ENCODE measurements at places on chromosomes 11 and 22.

DNA sequence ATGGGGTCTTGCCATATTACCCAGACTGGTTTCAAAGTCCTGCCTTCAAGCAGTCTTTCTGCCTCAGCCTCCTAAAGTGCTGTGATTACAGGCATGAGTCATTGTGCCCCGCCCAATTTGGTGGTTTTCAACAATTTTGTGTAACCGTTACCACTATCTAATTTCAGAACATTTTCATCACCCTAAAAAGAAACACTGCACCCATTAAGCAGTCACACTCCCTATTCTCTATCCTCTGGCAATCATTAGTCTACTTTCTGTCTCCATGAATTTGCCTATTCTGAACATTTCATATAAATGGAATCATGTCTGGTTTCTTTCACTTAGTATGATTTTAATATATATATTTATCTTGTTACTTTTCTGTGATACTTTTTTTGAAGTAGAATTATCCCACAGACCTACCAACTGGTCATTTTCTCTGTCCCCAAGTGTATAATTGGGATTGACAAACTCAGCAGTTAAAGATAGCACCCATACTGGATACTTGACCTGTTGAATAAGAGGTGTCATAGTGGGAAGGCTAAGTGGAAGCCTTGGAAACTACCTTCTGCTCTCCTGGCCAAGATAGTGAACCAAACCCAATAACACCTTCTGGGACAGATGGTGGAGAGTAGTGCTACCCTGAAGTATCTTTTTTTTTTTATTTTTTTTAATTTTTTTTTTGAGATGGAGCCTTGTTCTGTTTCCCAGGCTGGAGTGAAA lies 64.8 kb downstream of the STIM1 start:
- DNase-seq = peak; percentile 47

DNA sequence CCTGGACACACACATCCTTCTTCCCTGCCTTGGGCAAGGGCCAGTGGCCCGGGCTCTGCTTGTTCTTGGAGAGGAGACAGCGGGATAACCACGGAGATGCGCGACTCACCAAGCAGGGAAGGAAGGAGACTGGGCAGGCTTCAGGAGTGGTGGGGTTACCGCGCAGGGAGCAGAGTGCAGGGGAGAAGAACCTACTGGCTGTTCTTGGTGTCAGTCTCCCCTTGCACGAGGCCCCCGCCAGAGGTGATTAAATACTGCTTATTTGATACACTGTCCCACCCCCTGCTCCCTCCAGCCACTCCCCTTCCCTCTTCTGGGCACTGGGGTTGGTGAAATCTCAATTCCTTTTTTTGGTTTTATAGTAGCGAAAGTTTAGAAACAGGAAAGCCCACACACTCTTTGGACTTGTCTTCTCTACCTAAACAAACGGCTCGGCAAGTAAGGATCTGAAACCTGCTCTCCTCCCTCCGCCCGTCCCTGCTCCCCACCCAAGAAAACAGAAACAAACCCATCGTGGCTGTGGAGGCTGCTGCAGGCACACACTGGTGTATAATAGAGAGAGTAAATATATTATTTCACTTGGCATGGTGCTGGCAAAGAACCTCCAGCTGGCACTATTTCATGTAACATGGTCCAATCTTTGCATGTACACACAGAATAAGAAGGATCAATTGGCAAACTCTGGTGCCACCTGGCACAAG lies 10.8 kb downstream of the LARGE2 start:
- no peak for DNase-seq

DNA sequence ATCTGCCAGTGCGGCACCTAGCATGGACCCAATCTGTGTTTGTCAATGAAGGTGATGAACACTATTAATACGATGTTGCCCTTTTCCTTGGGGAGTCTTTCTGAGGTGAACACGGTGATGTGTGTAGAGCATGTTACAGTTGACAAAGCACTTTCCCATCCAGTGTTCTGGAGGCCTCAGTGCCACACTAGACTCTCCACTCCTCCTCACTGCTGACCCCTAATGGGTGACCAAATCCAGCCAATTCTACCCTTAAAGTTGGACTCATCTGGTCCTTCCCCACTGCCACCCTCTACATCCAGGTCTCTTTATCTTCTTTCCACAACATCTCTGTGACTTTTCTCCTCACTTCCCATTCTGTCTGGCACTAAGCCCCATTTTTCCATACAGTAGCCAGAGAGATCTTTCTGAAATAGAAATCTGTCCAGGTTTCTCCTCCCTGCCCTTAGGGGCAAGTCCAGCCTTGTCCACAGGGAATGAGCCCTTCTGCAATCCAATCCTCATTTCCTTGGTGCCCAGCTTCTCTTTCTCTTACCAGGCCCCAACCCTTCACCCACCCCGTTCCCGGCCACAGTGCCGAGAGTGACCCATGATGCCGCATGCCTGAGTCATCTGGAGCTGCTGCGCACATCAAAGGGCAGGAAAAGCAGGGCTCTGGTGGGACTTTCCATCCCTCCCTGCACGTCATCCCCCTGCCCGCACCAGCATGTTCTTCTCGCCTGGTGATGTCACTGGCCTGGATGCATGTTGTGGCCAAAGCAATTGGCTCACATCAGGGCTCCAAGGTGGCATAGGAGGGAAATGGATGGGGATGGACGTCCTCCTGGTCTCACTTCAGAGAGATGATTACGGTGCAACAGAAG lies 64.2 kb downstream of the RASSF10 start:
- no peak for DNase-seq

GRCh38 chr11:76653012-76653673 lies 17.4 kb downstream of the LRRC32 start:
- no peak for DNase-seq

DNA sequence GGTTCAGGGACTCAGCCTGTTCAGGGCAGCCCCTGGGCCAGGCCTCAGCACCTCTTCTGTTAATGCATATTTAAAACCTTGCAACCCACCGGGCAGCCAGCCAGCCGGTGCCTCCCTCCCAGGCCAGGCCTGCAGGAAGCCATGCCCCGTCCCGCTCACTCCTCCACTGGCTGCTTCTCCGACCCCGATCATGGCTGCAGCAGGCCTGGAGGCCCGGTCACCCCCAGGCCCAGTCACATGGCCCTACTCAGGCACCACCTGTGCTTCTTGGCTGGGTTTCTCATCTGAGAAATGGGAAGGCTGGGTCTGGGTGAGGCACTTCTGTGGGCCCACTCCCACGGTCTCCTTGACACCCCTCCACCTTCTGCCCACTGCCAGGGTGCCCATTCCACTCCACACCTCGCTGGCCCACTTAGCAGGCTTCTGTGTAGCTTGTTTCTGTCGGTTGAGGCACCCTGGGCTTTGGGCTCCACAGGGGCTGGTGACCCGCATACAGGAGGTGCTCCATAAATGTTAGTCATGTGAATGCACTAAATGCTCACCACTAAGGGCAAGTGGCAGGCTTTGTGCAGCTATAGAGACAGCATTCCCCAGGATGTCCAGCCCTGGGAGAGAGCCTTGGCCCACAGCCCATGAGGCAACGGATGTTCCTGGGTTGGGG lies 11.4 kb downstream of the RTN4R start:
- DNase-seq = no peak

GRCh38 chr11:3052109-3052479 lies 5.1 kb downstream of the CARS1 start:
- no peak for DNase-seq

GRCh38 chr11:46278387-46279125 lies 1.1 kb downstream of the CREB3L1 start:
- DNase-seq = peak; percentile 17

GRCh38 chr11:35893796-35894475 lies 49.9 kb upstream of the LDLRAD3 start:
- DNase-seq = no peak

GRCh38 chr11:13881226-13881905 lies 81.2 kb upstream of the SPON1 start:
- DNase-seq = no peak

DNA sequence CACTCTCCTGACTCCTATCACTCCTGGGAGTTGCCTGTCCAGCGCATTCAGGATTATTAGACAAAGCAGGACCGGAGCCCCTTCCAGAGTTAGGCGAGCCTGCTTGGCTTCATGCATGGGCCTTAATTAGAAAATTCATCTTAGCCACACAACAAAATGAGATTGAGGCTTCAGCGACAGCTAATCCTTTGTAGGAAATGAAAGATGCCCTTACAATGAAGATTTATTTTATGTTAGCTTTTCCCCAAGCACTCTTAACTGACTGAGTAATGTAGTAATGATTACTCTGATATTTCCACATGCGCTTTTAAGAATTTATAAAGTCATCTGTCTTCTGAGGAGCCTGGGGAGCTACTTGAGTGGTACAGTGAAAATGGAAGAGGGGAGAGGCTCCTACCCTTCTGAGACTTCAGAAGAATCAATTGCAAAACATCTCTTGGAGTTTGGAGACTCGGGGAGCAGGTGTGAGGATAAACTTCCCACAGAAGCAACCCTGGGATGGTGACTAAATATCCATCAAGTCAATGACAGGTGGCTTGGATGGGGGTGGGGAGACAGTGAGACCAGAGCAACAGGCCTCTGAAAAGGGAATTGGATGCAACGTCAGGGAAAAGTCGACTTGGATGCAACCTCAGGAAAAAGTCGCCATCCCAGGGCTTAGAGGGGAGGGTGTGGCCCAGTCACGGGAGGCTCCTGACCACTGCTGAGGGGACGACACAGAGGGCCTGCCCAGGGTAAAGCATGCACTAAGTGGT lies 434.5 kb upstream of the B3GAT1 start:
- DNase-seq = no peak

GRCh38 chr11:83181815-83182214 lies 11.7 kb upstream of the ANKRD42 start:
- no peak for DNase-seq

DNA sequence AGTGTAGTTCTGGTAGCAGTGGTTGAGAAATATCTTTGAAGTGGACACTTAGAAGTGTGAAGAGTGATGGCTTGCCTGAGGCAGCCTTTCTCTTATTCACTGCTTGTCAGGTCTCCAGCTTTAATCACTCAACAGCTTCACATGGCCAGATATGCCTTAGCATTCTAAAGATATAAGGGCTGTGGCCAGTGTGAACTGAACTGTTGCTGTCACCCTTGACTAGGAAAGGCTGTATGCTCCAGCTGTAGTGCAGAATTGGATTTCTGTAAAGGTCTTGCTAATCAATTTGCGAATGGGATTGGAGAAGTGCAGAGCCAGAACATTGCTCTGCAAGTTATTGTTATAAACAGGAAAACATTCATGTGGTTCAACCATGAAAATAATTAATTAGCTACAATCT lies 266.7 kb downstream of the TMEM135 start:
- no peak for DNase-seq

DNA sequence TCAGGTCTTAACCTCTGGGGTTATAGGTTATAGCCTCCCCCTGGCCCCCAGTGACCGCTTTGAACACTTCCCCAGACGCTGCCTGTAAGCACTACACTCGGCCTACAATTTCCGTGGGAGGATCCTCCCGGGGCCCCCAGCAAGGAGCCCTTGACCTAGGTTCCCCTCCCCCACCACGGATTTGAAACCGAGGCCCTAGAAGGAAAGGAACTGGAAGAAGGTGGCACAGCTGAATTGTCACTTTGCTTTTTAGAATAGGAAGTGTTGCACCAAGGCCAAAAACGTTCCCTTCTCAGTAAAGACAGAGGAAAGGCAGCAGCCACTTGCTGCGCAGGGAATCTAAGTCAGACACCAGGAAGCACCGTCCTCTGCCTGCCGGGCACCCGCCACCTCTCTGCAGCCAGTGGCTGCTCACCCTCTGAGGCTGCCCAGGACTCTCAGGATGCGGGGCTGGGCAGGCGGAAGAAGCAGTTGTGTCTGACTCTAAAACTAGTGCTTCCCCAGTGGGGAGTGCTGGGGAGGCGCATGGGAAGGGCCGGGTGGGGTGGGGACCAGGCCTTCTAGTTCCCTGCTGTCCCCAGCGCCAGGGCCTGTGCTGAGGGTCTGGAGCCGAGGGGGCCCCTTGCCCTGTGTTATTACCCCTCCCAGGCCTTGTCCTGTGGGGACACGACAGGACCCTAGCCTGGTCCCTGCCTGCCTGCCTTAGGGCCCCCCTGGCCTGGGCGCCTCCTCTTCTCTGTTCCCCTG lies 7.9 kb upstream of the FLRT1 start:
- no peak for DNase-seq

GRCh38 chr11:41714101-41714500 lies 254.6 kb upstream of the LRRC4C start:
- no peak for DNase-seq

DNA sequence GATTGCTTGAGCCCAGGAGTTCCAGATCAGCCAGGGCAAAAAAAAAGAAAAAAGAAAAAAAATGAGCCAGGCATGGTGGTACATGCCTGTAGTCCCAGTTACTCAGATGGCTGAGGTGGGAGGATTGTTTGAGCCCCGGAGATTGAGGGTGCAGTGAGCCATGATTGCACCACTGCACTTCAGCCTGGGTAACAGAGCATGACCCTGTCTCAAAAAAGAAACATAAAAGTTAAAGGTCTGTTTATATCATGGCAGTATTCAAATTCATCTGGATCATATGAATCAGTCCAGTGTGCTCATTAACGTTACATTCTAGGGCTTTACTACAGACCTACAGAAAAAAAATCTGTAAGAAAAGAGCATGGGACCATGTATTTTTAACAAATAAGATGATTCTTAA lies 13.9 kb downstream of the HSD17B12 start:
- no peak for DNase-seq

GRCh38 chr11:135074397-135074998 lies 662.5 kb upstream of the B3GAT1 start:
- no peak for DNase-seq

GRCh38 chr22:48490500-48491411 lies 1336.9 kb downstream of the BRD1 start:
- DNase-seq = no peak

DNA sequence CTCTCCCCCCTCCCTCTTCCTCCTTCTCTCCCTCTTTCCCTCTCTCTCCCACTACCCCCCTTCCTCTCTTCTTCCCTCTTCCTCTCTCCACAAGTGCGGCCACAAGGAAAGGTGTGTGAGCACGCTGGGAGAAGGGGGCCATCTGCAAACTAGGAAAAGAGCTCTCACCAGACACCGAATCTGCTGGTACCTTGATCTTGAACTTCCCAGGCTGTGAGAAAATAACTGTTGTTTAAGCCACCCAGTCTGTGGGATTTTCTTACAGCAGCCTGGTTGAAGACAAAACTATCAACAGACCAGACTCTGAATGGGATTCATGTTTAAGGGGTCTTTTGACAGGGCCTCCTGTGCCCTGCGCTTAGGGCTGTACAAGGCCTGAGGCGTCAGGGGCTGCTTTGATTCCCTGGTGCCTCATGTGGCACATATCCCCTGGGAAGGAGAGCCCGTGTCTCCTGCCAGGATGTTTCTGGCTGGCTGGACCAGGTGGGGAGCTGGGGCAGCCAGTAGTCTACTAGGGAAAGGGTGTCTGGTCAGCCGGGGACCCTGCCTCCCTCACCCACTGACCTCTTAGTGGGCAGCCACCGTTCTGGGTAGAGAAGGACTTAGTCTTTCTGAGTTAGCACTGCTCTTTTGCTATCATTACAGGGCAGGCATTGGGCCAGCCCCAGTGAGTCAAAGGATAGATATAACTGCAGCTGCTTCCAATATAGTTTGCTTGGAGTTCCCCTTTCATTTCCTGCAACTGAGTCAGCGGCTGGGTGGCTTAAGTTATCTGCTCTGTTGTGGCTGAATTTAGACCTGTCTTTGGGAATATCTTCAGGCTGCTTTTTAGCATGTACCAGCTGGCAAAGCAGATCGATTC lies 6.2 kb downstream of the PANX1 start:
- no peak for DNase-seq

GRCh38 chr22:42284643-42285181 lies 14.3 kb upstream of the TCF20 start:
- no peak for DNase-seq

- no peak for DNase-seq
Measured at GRCh38 chr11:2550606-2550970, 105.8 kb downstream of the KCNQ1 start.

Data from activated naive CD8-positive, alpha-beta T cell treated with anti-CD3 and anti-CD28 coated beads, Interleukin-2, amount 50 U/mL, for 16 hours (primary cell).